Umbilical cord (tissue), 2 donors: ENCODE measurements at places on chromosomes 7 and 10. TPM values are rescaled to one million over a fixed set of nuclear protein-coding genes. Genes with fewer than 3 reads are reported as not detected.

The CHST15 gene
- 12.5 TPM for total RNA-seq

The KLF6 gene
- 171 TPM for total RNA-seq

The NPY4R gene
- total RNA-seq: not detected

The DRGX gene
- 0.48 TPM for total RNA-seq

DNA sequence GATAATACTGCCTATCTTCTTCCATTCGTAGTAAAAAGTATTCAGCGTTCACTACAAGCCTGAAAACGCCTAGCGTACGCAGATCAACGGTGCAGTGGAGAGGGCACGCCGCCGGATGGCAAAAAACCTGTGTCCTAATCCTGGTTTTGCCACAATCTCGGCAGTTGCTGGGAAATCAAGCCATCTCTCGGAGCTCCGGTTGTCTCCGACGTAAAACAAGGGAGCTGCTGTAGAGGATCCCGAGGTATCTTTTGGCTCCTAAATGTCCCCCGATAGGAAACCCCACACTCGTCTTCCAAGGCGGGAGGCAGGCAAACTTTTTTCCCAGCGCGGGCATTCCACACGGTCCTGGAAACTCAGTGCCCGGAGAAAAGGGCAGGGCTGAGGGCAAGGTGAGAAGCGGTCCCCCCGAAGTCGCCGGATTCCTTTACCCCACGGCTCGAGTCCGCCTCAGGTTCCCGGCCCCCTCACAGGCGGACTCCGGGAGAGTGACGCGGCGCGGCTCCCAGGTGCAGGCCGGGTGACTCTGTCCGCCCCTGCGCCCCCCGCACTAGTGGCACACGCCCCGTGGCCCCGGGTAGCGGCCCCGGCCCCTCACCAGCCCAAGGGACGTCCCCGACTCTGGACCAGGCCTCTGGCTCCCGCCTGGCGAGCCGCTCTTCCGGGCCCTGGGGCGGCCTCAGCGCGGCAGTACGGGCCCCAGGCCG lies 649 bp downstream of the IDE start:
- DNase-seq: peak; percentile 27

DNA sequence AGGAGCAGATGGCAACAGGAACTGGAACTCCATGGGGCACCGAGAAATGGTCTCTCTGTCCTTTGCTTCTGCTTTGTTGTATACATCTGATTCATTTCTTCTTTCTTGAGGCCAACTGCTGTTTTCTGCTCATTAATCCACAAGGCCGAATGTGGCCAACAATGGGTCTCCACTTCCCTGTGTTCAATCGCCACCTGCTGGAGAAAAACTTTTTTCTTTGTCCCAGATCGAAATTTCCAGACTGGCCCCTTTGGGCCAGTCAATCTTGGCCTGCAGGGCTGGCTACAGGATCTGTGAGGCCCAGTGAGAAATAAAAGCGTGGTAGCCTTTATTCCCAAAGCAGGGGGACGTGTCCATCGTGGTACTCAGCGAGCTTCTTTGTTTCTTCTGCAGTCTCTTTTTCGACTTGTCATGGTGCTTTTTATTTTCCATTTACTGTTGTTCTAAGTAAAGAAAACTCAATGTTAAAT lies 58.8 kb downstream of the PARP12 start:
- peak; percentile 30 for DNase-seq
